ENCODE measurements at places on chromosomes 2 and 18. TPM values are rescaled to one million over a fixed set of nuclear protein-coding genes. Genes with fewer than 3 reads are reported as not detected.
A peak's percentile ranks its signal among the peaks of the same experiment; 100 is the strongest.

DNA sequence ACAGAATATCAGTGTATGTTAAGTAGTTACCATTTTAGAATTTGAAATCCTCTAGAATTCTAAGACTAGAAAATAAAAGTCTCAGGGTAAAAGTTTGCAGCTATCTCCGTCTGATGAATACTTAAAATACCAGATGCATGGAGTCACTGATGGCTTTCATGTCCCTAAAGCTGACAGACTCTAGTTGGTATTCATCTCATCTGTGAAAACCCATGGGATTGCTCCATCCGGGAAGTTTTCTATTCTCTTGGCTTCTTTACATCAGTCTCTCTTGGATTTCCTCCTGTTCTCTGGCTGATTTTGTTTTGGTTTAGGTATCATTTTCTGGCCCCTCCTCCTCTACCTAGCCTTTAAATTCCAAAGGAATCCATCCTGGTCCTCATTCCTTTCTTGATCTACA lies 465.6 kb upstream of the POU3F3 start:
- no peak for DNase-seq

Gene TMEM198
- total RNA-seq, result 2.6 TPM

DNA sequence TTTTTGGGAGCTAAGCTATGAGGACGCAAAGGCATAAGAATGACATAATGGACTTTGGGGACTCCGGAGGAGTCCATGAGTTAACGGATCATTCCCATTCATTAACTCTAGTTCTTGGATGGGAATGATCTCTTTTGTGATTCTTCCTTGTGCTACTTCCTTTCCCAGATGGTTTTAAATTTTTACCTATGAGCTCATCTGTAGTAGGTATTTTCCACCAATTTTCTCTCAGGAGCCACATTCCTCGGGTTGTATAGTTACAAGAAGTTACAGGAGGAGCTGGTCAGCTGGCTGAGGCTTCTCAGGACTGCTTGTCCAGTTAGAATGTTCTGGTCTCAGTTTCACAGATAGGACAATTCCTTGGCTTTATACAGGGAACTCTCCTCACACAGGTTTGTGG lies 42.9 kb upstream of the LPIN2 start:
- DNase-seq, result no peak

DNA sequence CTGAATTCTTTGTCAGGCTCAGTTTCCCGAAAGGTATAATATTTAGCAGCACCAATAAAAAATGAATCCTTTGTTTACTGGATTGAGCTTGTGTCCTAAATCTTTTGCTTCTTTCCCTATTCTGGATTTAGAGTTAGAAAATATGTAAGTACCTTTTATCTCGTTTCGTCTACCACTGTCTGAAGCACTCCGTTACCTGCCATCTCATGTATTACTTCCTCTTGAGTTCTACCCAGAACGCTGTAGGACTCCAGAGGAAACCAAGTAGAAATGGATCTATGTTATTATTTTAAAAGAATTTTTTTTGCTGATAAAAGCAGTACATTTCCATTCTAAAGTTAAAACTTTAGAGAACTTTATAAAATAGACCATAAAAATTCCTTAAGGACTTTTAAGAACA lies 13.5 kb downstream of the ANKRD12 start:
- no peak for DNase-seq

- no peak for DNase-seq
Measured at GRCh38 chr2:186724736-186725135, 30.9 kb downstream of the FAM171B start.

DNA sequence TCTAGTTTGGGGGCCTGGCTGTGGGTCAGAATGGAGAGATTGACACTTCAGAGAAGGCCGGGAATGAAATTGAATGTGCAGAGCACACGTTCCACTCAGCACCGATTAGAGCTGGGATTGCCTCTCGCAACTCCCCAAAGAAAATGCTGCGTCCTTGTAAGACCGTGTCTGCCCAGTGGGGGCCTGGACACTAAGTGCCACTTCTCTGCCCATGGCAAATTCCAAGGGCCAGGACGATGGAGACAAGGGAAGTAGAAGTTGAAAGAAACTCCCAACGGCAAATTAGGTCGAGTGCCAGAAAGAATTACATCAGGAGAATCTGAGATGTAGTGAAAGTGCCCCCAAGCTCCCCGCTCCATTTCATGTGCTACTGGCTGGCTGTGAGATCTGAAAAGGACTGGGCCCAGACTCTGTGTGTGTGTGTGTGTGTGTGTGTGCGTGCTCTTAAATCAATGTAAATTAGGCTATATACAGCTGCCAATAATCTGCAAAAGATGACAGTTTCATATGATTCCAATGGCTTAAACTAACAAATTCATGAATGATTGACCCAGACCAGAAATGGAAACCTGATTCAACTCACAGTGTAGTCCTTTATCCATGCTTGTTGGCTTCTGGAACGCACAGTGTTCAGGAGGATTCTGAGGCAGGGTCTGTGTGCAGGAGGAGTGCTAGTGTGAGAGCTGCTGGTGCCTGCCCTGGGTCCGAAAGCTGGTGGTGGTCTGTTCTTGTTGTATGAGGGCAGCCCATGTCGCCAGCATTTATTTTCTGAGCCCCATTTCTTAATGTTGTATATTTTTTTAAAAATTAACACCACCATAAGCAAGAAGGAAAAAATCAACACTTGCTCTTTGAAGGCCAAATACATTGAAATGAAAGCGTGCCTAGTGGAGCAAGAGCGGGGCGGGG lies 234.3 kb downstream of the AGAP1 start:
- DNase-seq, result no peak

Gene SPP2
- total RNA-seq, result not detected

DNA sequence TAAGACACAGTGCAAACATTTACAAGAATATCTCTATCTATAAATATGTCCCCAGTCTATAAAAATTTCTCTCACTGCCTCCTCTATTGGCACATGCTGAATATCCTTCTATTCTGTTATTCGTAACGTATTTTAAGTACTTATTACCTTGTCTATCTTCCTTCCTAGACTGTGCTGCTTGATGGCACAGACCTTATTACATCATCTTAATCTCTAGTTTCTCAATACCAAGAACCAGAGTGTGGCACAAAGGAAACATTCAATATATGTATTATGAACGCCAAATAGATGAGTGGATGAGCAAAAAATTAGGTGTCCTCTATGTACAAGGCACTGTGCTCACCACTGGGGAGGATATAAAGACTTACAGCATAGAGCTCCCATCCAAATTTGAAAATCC lies 282.8 kb downstream of the NBAS start:
- no peak for DNase-seq

Gene MC5R
- total RNA-seq, result not detected

Gene ZFP36L2
- total RNA-seq, result 45.0 TPM

- no peak for DNase-seq
Measured at GRCh38 chr2:45067859-45068570, 58.8 kb upstream of the SIX2 start.

DNA sequence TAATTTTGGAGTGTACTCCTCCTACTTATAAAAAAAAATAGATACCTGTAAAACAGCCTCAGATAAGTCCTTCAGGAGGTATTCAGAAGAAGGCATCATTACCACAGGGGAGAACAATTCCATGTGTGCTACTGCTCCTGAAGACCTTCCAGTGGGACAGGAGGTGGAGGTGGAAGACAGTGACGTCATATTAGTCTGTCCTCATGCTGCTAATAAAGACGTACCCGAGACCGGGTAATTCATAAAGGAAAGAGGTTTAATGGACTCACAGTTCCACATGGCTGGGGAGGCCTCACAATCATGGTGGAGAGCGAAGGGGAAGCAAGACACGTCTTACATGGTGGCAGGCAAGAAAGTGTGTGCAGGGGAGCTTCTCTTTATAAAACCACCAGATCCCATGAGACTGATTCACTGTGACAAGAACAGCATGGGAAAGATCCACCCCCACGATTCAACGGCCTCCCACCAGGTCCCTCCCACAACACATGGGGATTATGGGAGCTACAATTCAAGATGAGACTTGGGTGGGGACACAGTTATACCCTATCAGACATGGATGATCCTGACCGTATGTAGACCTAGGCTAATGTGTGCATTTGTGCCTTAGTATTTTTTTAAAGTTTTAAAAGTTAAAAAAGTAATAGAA lies 98.4 kb downstream of the NDUFA10 start:
- peak; percentile 6 for DNase-seq

- no peak for DNase-seq
Measured at GRCh38 chr2:202037086-202037485, 3.4 kb downstream of the FZD7 start.

- no peak for DNase-seq
Measured at GRCh38 chr2:173667415-173667814, 297.8 kb downstream of the SP3 start.

GRCh38 chr2:20104900-20105545 lies 53.6 kb upstream of the LAPTM4A start:
- no peak for DNase-seq

Gene SAG
- total RNA-seq, result not detected

DNA sequence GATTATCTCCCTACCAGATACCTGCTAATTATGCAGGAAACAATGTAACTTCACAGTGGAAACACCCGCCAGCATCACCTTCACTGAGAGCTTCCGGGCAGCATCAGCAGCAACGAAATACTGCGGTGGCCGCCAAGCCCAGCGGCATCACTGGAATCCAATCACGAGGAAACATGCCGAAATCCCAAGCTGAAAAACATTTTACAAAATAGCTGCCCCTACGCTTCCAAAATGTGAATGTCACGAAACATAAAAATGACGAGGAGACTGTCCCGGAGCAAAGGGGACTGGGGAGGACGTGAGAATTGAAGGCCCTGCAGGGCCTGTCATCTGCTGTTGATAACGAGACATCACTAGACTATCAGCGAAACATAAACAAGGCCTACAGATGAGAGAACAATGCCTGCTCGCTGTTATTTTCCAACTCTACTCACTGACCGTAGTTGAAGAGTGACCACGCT lies 82.6 kb downstream of the HDAC4 start:
- no peak for DNase-seq

GRCh38 chr2:65212115-65212514 lies 15.5 kb upstream of the ACTR2 start:
- DNase-seq, result no peak

DNA sequence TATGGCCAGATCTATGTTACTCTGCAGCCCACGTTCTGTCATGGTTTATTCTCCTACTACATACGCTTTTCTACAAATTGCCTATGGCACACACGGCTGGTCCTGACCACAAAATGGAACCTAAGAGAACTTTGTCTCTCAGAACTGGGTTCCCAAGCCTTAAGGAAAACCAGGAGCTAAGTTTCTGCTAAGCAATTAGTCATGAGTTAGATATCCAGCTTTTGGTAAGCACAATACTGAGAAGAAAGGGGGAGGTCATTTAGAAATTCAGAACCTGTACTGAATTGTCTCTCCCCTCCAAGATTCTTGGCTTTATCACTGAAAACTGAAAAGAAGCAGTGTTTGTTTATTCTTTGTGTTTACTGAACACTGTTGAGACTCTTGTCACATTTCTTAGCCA lies 283.5 kb upstream of the TANK start:
- DNase-seq, result no peak

Gene GALNT13
- not detected for total RNA-seq

Gene CD28
- total RNA-seq, result 0.75 TPM

Gene AGXT
- not detected for total RNA-seq

Gene ANKMY1
- total RNA-seq, result 5.6 TPM

GRCh38 chr2:177598326-177599138 lies 206.0 kb downstream of the AGPS start:
- peak; percentile 68 for DNase-seq

- DNase-seq, result peak; percentile 77
Measured at GRCh38 chr18:48939205-48940097, 11.3 kb downstream of the SMAD7 start.

Gene MC4R
- not detected for total RNA-seq

Gene TMEM200C
- total RNA-seq, result 0.24 TPM

Gene CCDC148
- 1.0 TPM for total RNA-seq

GRCh38 chr2:215567504-215567903 lies 131.6 kb upstream of the FN1 start:
- DNase-seq, result no peak

- DNase-seq, result no peak
Measured at GRCh38 chr2:181570833-181571661, 85.9 kb downstream of the CERKL start.

GRCh38 chr2:240133401-240133800 lies 2.7 kb downstream of the COPS9 start:
- peak; percentile 13 for DNase-seq

DNA sequence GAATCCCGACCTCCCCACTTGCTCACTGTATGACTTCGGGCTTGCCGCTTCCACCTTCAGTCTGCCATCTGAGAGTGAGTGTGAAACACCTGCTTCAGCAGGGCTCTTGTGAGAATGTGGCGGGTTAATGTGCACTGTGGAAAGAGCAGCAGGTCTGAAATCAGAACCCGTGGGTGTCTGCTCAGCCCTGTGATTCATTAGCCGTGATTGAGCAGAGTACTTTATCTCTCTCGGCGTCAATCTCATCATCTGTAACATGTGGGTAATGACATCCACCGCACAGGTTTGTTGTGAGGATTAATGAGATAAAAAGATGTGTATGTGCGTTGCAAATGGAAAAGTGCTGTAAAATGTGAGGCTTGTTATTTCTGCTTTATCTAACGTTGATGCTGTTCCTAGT lies 128.6 kb downstream of the LRATD1 start:
- no peak for DNase-seq

- DNase-seq, result no peak
Measured at GRCh38 chr2:118049816-118050140, 35.9 kb upstream of the CCDC93 start.

GRCh38 chr18:42730272-42730671 lies 385.2 kb downstream of the RIT2 start:
- no peak for DNase-seq

Gene SP5
- total RNA-seq, result 0.46 TPM

GRCh38 chr2:230216489-230216888 lies 3.3 kb downstream of the SP110 start:
- DNase-seq, result no peak

DNA sequence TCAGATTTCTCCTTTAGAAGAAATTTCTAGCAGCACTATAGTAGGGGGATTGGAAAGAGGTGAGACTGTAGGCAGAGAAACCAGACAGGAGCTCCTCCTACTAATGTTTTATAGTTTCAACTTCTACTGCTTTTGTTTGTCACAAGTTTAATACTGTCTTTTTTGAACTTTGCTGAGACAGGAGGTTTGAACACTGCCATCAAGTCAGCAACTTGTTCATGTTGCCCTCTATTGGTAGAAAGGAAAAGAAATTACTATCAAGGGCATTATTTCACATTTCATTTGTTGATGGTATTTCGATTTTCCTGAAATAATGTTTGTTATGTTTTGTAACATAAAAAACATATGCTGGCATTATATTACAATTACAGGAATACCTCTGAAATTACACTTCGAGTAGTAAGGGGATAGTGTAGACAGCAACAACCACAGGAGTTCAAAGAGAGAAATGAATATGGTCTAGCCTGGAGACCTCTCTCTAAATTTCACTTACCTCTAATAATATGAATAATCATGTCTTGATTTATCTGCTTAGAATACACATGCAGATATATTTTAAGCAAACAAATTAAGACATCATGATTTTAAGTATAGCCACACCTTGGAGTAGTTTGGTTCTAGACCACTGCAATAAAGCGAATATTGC lies 12.4 kb upstream of the CCDC88A start:
- no peak for DNase-seq

GRCh38 chr18:13026583-13027270 lies 35.6 kb downstream of the CEP192 start:
- DNase-seq, result no peak

GRCh38 chr2:43609290-43609918 lies 13.6 kb upstream of the THADA start:
- DNase-seq, result no peak
